Stimulated activated CD8-positive, alpha-beta memory T cell treated with anti-CD3 and anti-CD28 coated beads, Interleukin-7, amount 100 ng/mL, for 48 hours (primary cell): ENCODE measurements at places on chromosomes 7 and 10.

DNA sequence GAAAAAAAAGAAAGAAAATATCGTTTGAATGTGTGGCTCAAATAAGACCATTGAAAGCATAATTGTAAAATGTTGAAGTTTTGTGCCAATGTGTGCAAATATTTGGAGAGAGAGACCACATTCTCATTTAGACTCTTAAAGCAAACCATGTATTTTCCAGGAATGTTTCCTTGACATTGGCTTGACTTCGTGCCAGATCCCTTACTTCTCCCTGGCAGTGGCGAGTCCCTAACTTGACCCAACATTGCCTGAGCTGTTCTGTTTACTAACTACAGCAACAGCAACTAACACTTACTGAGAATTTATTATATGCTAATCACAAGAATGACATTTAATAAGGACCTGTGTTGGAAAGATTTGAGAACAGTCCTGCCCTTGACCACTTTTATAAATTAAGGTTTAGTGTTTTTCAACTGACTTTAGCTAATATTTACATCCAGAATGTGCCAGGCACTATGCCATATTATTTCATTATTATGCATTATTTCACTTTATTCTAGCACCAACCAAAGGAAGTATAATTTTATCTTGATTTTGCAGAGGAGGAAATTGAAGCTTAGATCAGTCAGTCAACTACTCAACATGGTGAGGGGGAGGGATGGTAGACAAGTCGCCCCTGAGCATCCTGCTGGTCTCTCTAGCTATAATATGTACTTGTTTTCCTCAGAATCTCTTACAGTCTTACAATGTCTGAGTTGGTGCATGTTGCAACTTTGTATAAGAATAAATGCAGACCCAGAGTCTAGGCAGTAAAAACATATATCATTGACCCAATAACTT, 29.7 kb downstream of the ZNF467 start:
- no peak for DNase-seq

DNA sequence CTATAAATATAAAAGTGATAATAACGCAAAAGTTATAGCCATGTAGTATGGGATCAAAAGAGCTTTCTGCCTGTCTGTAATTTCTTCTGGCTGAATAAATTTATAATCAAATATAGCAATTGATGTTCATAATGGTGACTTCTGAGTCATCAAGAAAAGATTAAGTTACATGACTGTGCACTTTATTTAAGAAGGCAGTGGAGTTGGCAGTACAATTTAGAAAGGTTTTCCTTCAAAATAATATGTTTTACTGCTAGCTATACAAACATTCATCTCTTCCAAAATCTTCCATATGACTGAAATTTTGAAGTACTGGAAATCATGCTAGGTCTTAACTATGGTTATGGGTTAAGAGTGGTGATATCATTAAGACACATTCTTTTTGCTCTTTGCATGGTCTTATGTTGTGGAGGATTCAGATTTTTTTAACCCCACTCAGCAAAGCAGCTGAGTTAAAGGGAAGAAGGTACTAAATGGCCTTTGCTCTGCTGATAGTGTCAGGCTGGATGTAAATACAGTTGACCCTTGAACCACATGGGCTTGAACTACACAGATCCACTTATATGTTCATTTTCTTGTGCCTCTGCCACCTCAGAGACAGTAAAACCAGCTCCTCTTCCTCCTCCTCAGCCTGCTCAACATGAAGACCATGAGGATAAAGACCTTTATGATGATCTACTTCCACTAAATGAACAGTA, 323.6 kb downstream of the BBS9 start:
- DNase-seq: no peak

DNA sequence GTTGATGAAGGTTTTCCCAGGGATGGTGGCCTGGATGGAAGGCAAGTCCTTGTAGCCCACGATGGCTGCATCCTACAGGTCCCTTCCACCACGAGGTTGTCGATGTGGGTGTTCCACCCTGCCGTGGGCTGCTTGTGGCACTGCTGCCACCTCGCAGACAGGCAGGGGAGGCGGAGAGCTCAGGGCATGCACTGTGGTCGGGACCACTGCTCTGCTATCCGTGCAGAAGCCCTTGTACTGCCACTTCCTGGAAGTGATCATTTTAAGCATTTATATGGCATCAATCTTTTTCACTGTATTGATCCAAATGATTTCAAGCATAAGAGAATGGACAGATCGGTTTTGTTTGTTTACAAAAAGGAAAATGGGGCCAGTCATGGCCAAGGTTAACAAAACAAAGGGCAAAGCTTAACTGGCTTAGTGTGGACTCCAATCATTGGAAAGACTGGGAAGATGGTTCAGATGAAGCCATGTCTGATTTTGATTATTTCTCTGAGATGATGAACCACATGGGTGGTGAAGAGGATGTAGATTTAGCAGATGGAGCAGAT, 8.2 kb upstream of the CYP17A1 start:
- no peak for DNase-seq

GRCh38 chr10:93579089-93579488, 12.6 kb downstream of the FFAR4 start:
- no peak for DNase-seq

GRCh38 chr10:58755677-58756076, 243.0 kb downstream of the BICC1 start:
- no peak for DNase-seq

DNA sequence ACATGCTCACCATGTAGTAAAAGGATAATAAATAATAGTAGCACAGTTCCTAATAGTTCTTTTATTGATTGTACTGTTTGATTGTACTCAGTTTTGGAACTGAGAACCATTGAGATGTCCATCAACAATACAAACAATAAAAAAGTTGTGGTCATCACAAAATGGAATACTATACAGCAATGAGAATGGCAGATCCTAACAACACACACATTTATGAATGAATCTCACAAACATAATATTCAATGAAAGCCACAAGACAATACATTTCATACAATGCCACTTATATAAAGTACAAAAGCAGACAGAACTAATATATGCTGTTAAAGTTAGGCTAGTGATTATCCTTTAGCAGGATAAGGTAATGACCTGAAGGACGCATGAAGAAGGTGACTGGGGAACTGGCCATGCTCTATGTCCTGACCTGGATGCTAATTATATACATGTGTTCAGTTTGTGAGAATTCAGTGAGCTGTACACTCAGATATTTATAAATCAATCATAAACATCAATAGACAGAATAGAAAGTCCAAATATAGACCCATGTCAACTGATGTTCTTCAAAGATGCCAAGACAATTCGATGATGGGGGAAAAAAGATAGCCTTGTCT, 70.0 kb downstream of the SMURF1 start:
- DNase-seq: no peak

DNA sequence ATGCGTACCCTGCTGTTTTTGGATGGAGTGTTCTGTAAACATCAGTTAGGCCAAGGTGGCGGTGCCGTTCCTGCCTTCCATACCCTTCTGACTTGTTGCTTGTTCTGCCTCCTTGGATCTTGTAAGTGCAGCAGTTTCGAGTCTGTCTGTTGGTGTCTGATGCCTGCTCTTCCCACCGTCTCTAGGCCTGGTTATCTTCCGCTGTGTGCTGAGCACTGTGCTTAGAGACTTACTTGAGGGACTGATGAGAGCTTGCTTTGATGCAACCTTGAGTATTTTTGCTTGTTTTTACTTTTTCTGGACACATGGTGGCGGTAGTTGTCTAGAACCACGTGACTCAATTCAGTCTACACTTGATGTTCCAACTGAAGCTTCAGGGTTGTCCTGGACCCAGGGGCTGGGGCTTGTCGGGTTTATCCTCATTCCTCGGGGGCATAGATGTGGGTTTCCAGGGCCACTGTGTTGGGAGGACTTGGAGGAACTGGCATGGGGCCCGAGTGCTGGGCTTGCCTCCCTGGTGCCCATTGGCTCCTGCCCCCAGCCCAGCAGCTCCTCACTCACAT, 14.4 kb upstream of the SPRN start:
- no peak for DNase-seq

GRCh38 chr10:88841316-88842111, 10.1 kb downstream of the ANKRD22 start:
- DNase-seq: no peak

DNA sequence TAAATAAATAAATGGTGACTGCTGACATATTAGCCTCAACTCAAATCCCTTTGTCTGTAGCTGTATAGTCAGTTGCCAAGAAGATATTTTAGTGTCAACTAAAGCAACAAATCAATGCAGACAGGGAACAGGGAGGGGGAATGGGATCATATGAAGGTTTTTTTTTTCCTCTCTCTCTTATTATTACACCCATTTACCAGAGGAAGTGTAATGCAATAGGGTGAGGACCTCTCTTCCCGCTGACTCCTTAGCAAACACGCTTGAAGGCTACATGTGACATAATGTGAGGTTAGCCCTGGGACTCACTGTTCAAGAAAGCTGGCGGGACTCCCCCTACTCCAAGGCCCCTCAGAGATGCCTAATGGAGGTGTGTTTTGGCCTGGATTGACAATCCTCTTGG, 88.2 kb downstream of the CHRM2 start:
- no peak for DNase-seq

GRCh38 chr10:132197271-132198067, 10.7 kb downstream of the DPYSL4 start:
- no peak for DNase-seq

- DNase-seq: no peak
Measured at GRCh38 chr7:17633067-17633466, 307.2 kb downstream of the SNX13 start.

DNA sequence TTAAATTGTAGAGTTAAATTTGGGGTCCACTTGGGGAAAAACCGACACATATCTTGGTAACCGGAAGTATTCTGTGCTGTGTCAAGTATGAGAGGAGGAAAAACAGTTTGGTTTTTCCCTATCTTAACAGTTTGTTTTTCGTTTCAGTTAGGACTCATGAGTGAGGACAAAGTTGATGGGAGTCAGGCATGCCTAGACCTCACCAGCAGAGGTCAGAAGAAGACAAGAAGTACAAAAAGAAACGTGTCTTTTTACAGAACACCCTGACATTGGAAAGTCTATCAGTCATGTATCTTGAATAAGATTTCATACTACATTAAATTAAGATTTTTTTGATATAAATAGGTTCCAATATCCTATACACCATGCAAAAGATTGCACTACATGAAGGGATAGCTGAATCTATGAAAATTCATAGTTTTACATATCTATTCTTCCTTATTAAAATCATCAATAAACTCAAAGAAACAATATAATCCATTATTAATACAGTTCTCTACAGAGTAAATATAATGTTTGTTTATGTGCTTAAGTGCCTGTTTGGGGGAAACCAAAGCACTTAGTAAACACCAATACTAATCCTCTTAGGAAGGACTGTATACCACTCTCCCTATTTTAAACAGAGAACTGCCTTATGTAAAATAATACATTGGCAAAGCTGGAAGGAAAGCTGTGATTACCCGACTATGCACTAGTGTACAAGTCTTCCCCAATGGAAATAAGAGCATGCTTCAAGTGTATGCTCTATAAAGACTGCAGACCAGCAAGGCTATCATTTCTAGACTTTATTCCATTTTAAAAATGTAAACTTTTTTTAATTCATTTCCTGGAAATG, 95.6 kb downstream of the USP6NL start:
- DNase-seq: no peak

DNA sequence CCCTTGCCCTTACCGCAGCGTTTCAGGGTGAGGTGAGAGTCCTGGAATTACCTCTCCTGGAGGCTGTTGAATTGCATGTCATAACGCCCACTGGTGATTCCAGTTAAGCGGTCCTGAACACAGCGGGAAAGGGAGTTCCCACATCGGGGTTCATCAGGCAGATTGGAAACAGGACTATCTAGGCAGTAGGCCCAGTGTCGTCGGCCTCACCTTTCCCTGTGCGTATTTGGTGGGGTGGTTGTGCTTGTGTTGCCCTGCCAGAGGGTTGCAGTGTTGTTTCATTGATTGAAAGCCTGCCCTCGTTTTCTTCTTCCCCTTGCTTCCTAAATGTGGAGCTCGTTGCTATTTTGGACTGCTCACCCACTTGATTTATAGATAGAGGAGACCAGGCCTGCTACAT, 10.6 kb upstream of the SUN1 start:
- DNase-seq: no peak

DNA sequence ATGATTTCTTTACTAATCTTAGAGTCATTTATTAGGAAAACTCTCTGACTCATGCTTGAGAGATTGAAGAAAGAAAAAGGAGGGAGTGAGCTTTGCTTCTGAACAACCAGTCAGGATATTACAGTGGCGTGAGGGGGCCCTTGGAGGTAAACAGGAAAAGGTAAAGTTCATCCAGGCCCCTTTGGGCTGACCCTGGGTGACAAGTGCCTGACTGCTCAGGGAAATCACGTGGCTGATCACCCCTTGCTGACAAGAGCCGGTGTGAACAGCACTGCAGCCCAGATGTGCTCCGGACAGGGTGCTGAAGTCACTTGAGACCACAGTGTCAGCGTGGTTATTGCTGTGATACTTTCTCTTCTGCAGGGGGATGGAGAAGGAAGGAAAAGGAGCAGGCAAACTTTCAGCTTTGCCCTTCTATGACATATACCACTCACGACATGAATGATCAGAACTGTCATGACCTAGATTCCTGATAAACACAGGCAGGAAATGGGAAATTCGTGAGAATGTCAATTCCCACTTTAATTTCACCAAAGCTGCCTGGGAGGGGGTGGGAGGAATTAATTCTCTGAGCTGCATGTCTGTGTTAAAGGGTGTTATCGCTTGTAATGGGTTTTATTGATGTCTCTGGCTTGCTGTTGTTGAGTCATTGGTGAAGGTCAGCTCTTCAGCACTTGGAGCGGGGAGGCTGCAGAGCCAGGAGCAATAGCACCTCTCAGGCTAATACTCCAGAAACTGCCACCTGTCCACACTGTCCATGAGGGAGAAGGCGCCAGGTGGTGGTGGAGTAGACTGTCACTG, 139.8 kb upstream of the AOAH start:
- no peak for DNase-seq

DNA sequence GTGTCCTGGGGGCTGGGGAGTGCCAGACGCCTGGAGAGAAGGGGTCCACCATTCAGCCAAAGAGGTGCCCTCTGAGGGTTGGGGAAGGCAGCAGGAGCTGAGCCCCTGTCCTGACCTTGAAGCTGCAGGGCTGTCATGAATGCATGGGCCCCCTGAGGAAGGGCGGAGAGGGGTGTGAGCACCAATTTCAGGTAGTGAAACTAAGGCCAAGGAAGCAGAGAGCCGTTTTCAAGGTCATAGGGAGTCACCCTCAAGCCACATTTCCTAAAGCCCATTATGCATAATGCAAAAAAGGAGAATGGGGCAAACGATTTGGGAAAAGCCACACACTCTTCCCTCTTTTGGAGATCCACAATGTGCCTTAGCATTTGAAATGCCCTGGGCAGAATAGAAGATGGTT, 37.2 kb downstream of the FIGNL1 start:
- DNase-seq: no peak
